Activated T-helper 2 cell treated with anti-CD3 and anti-CD28 coated beads, Interferon-gamma antibody, Interleukin-2, Interleukin-4, amounts not matched to agents 10 μg/mL and 5 μg/mL and 100 μg/mL, durations not matched to agents 14 hours and 24 hours and 36 hours (primary cell): ENCODE measurements at places on chromosomes 16 and 17. TPM values are rescaled to one million over a fixed set of nuclear protein-coding genes. Genes with fewer than 3 reads are reported as not detected.

The NLRC3 gene
- 28.8 and 29.6 TPM in 2 replicates for total RNA-seq

The EVPL gene
- total RNA-seq: 0.02 TPM in 1 of 2 replicates, not detected in the other

The CETP gene
- not detected in 2 replicates for total RNA-seq

The TOP2A gene
- 193 and 199 TPM in 2 replicates for total RNA-seq

The CLEC10A gene
- total RNA-seq: not detected in 2 replicates

The TBC1D3K gene
- not detected in 2 replicates for total RNA-seq

The JPH3 gene
- 0.11 and 0.16 TPM in 2 replicates for total RNA-seq

The ZG16 gene
- total RNA-seq: not detected in 2 replicates

The CCL3 gene
- total RNA-seq: 218 and 222 TPM in 2 replicates

The GRAP gene
- total RNA-seq: 9.4 and 10.9 TPM in 2 replicates

The NPIPA3 gene
- 1.2 and 1.6 TPM in 2 replicates for total RNA-seq

The CDH1 gene
- 0.11 and 1.0 TPM in 2 replicates for total RNA-seq

The MEIOB gene
- not detected in 2 replicates for total RNA-seq

The TRPV3 gene
- total RNA-seq: 0.46 and 0.92 TPM in 2 replicates

The TEX14 gene
- 0.09 and 0.18 TPM in 2 replicates for total RNA-seq

The GRAPL gene
- 5.2 and 5.3 TPM in 2 replicates for total RNA-seq

The SYNGR2 gene
- 92.5 and 92.9 TPM in 2 replicates for total RNA-seq

The PIRT gene
- total RNA-seq: not detected in 2 replicates

The RCVRN gene
- total RNA-seq: not detected in 2 replicates

The BCL6B gene
- total RNA-seq: 0.80 and 1.0 TPM in 2 replicates

The ASGR1 gene
- 1.7 and 1.8 TPM in 2 replicates for total RNA-seq
